ENCODE measurements at places on chromosomes 3 and 15.

- H3K36me3 ChIP-seq: no peaks in the 10 kb centered on the region
- peaks cover 3% of the 10 kb centered on the region for H3K4me1 ChIP-seq
- H3K27ac ChIP-seq: no peak overlapping the region
- DNase-seq: no peak
These were observed 44.3 kb upstream of the TLE3 start for GRCh38 chr15:70142072-70142321.

DNA sequence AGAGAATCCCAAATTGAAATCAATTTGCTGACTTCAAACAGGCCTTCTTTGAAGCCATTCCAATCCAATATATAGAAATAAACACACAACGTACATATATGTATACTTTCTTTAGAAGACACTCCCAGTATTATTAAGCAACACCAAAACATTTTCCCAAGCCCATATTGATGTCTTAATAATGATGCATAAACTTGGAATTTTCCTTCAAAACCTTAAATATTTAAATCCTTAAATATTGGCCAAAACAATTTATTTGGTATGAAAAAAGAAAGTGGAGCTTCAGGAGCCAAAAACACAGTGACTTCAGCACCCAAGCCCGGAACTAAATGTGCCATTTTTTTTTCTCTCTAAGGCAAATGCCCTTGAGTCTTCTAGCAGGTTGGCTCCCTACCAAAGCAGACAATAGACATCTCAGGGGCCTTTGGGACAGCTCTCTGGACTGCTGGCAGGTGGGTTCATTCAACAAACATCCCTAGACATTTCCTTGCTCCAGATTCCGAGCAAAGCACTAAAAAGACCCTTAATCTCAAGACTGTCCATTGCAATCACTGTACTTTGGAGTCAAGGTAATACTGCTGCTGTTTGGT lies 384.7 kb downstream of the NTRK3 start:
- H3K4me1 ChIP-seq: peaks cover 5% of the 10 kb centered on the region
- H3K27me3 ChIP-seq: no peaks in the 10 kb centered on the region
- no peaks in the 10 kb centered on the region for H3K36me3 ChIP-seq
- H3K4me3 ChIP-seq: no peak overlapping the region

DNA sequence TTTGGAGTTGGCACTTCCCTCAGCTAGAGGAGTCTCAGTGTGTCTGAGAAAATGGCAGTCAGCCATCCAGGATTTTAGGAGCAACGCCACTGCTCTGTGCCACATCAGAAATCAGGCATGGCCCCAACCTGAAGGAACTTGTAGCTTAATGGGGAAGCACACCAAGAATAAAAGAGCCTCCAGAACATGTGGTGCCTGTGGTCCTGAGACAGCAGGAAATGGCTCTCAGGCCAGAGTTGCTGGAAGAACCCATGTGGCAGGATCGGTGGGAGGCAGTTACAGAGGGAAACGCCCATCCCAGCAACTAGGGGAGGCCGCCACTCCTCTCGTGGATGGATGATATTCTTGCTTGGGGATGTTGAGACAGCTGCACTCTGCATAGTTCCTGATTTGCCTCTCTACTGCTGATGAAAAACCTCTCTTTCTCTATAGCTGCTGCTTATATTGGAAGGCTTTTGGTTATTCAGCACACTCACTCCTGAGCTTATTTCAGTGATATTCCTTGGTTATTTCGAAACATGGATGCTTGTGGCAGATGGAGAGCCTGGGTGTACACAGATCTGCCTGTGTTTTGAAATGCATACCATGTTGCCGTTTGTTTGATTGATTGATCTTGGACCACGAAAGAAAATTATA lies 52.4 kb downstream of the KLHL25 start:
- no peak overlapping the region for H3K4me3 ChIP-seq
- no peak for DNase-seq
- peaks cover 28% of the 10 kb centered on the region for H3K36me3 ChIP-seq
- no peak overlapping the region for H3K27ac ChIP-seq
- H3K27me3 ChIP-seq: no peaks in the 10 kb centered on the region

GRCh38 chr3:196165850-196166249 lies 45.4 kb downstream of the ZDHHC19 start:
- H3K36me3 ChIP-seq: no peaks in the 10 kb centered on the region
- peaks cover 3% of the 10 kb centered on the region for H3K4me1 ChIP-seq
- H3K27me3 ChIP-seq: no peaks in the 10 kb centered on the region

DNA sequence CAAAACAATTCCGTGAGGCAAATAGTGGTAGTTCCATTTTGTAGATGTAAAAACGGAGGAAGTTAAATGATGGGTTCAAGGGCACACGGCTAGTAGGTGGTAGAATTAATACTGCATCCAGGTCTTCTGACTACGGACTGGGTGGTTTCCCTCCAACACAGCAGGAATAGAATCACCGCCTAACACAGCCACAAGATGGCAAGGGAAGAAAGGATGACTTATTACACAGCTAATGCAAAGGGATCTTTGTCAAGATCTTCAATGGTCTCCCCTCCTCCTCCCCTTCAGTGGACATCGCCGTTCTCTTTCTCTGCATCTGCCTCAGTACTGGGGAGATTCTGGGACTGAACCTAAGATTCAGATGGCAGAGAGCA lies 524 bp upstream of the TOPBP1 start:
- no peaks in the 10 kb centered on the region for H3K27me3 ChIP-seq
- no peak overlapping the region for H3K27ac ChIP-seq
- peaks cover 3% of the 10 kb centered on the region for H3K36me3 ChIP-seq
- no peak for DNase-seq

GRCh38 chr3:71317749-71318457 lies 265.6 kb downstream of the FOXP1 start:
- no peaks in the 10 kb centered on the region for H3K4me1 ChIP-seq
- H3K36me3 ChIP-seq: no peaks in the 10 kb centered on the region
- H3K4me3 ChIP-seq: no peak overlapping the region
- H3K27ac ChIP-seq: no peak overlapping the region
- no peak for DNase-seq
- no peaks in the 10 kb centered on the region for H3K27me3 ChIP-seq

DNA sequence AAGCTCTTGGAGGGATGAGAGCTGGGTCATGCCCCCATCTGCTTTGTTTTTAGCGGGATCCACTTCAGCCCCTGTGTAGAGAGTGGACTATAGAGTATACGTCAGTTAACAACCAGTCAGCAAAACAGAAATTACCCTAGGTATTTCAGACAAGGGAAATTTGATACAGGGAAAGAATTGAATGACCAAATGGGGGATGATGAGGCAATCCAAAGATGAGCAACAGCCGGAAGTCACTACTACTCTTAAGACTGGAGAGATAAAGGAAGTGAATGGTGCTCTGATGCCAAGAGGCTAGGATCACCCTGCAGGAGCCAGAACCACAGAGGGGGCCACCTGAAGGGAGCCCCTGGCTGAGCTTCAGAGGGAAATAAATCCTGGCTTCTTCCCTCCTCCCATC lies 1.7 kb upstream of the GPR62 start:
- peaks cover 11% of the 10 kb centered on the region for H3K36me3 ChIP-seq
- peaks cover 11% of the 10 kb centered on the region for H3K27me3 ChIP-seq
- DNase-seq: no peak
- H3K4me1 ChIP-seq: peaks cover 7% of the 10 kb centered on the region

DNA sequence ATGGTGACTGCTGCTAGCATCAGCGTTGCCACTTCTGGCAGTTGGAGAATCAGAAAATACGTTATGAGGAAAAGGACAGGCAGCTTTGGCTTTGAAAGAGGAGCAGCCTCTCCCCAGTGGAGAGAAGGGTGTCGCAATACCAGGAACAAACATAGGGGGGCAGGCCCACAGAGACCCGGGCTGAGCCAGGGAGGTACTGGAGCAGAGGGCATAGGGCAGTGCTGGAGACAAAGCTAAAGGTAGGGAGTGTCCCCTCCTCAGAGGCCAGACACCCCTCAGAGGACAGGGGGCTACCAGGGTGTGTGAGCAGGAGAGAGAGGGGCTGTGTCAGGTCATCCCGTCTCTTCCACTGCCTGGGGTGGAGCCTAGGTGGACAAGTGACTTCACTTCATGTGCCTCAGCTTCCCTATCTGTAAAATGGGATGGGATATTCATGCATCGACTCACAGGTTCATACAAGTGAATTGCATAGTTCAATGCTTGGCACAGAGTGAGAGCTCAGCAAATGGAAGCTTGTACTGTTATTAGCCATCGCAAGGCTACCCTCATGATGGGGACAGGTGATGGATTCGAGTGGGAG lies 49.7 kb upstream of the LIMD1 start:
- no peaks in the 10 kb centered on the region for H3K27me3 ChIP-seq
- no peak for DNase-seq
- H3K27ac ChIP-seq: no peak overlapping the region
